ENCODE measurements at places on chromosomes 16 and 17.

DNA sequence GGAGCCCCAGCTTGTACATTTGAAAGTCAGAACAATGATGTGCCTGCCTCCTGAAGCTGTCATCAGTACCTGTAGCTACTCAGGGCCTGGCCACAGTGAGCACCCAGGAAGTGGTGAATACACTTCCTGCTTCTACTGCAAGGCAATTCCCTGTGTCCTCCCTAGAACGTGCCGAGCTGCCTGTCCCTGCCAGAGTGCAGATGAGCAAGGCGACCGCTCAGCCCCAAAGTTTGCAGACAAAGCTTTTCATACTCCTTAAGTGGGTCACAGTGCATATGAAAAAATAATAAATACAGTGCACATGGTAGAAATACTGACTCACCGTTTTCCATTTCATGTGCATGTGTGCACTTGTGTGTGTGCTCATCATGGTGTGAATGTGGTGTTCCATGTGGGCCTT is 77.3 kb downstream of the MPRIP start:
- peaks cover 13% of the 10 kb centered on the region for H3K4me1 ChIP-seq
- H3K27me3 ChIP-seq = no peaks in the 10 kb centered on the region
- no peaks in the 10 kb centered on the region for H3K36me3 ChIP-seq
- H3K27ac ChIP-seq = peak overlapping the region; percentile 64
- no peak for DNase-seq

GRCh38 chr17:13851889-13852288 is 217.4 kb upstream of the COX10 start:
- H3K36me3 ChIP-seq = peaks cover 4% of the 10 kb centered on the region
- H3K27me3 ChIP-seq = no peaks in the 10 kb centered on the region
- H3K27ac ChIP-seq = no peak overlapping the region

DNA sequence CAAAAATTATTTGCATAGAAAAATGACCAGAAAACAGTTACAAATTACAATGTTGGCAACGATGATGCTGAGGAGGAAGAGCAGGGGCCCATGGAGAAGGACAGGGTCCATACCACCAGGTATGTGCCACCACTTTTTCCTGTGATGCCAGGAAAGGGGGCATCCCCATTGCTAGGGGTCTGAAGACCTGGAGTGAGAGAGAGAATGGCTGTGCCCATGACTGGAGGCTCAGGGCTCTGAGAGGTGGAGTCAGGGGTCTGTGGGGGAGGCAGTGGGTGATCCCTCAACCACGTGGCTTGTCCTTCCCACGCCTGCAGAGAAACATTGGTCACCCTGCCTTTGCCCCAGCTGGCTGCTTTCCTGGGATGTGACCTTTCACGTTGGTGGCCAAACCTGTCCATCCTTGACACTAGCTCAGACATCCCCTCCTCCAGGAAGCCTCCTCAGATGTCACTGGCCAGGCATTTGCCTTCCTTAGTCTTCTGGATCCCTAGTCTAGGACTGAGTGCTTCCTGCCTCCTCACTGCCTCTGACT is 51.4 kb downstream of the SOCS1 start:
- H3K27me3 ChIP-seq = no peaks in the 10 kb centered on the region
- DNase-seq = no peak

- no peak overlapping the region for H3K27ac ChIP-seq
- DNase-seq = no peak
- no peak overlapping the region for H3K4me3 ChIP-seq
- peaks cover 7% of the 10 kb centered on the region for H3K4me1 ChIP-seq
- peaks cover 1% of the 10 kb centered on the region for H3K36me3 ChIP-seq
- H3K27me3 ChIP-seq = peaks cover 38% of the 10 kb centered on the region
These were observed 15.7 kb downstream of the HYDIN start for GRCh38 chr16:71214746-71215381.

GRCh38 chr16:86836503-86837129 is 258.3 kb downstream of the FOXL1 start:
- H3K4me1 ChIP-seq = peaks cover 20% of the 10 kb centered on the region
- H3K36me3 ChIP-seq = no peaks in the 10 kb centered on the region
- H3K27me3 ChIP-seq = peaks cover 12% of the 10 kb centered on the region
- H3K4me3 ChIP-seq = no peak overlapping the region
- no peak for DNase-seq

DNA sequence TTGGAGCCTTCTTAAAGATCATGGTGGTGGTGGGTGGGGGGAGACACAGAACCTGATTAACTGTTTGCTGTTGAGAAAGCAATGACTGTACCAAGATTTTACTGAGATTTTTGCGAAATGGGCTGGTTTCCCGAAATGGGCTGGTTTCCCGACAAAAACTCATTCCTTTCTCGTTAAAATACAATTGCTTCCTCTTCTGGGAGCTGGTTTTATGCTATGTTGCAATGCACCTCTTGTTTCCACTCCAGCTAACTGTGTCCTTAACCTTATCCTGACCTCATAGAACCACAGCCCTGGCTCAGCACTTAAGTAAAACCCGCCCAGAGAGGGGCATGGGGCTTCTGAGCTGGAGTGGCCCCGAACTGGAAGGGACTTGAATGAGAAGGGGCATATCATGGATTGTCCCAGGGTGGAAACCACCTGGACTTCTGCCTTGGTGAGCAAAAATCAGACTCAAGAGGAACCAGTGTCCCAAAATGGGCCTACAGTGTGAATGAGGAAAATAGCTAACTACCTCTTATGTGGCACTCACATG is 20.9 kb downstream of the FAM20A start:
- peaks cover 6% of the 10 kb centered on the region for H3K4me1 ChIP-seq
- H3K4me3 ChIP-seq = no peak overlapping the region
- H3K27me3 ChIP-seq = no peaks in the 10 kb centered on the region

- DNase-seq = no peak
- no peaks in the 10 kb centered on the region for H3K4me1 ChIP-seq
- peak overlapping the region; percentile 25 for H3K27ac ChIP-seq
- peaks cover 38% of the 10 kb centered on the region for H3K36me3 ChIP-seq
- H3K4me3 ChIP-seq = no peak overlapping the region
- H3K27me3 ChIP-seq = no peaks in the 10 kb centered on the region
These were observed 59.0 kb downstream of the ANKFY1 start for GRCh38 chr17:4204710-4205173.

GRCh38 chr16:845351-845745 is 44.8 kb upstream of the GNG13 start:
- H3K36me3 ChIP-seq = peaks cover 12% of the 10 kb centered on the region
- no peak overlapping the region for H3K27ac ChIP-seq
- H3K27me3 ChIP-seq = no peaks in the 10 kb centered on the region
- DNase-seq = no peak
- no peaks in the 10 kb centered on the region for H3K4me1 ChIP-seq
- no peak overlapping the region for H3K4me3 ChIP-seq

- peaks cover 9% of the 10 kb centered on the region for H3K36me3 ChIP-seq
- no peak overlapping the region for H3K4me3 ChIP-seq
- H3K27ac ChIP-seq = no peak overlapping the region
- peaks cover 3% of the 10 kb centered on the region for H3K4me1 ChIP-seq
- no peaks in the 10 kb centered on the region for H3K27me3 ChIP-seq
These were observed 29.7 kb downstream of the BRIP1 start for GRCh38 chr17:61833536-61834193.

GRCh38 chr16:74742051-74742481 is 32.6 kb downstream of the FA2H start:
- H3K4me1 ChIP-seq = peaks cover 11% of the 10 kb centered on the region
- no peaks in the 10 kb centered on the region for H3K27me3 ChIP-seq
- no peak overlapping the region for H3K27ac ChIP-seq
- H3K36me3 ChIP-seq = no peaks in the 10 kb centered on the region
- no peak for DNase-seq

DNA sequence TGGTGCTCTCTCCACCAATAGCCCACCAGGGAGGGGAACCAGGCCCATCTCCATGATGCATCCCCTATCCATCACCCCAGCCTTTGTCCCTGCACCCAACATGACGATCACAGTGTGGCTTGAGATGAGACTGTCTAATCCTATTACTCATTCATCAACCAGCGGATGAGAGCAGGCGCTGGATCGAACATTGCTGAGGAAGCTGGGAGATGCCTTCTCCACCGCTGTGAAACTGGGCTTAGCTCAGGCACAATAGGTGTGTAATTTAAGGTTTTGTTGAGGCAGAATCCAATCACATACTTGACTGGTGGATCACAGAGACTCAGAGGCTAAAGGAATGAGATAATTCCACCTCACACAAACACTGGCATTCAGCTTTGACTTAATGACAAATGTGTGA is 64.6 kb upstream of the IRX3 start:
- no peaks in the 10 kb centered on the region for H3K4me1 ChIP-seq
- DNase-seq = no peak
- H3K4me3 ChIP-seq = no peak overlapping the region
- no peak overlapping the region for H3K27ac ChIP-seq

GRCh38 chr17:75020331-75021110 is 8.1 kb downstream of the MRPL58 start:
- H3K4me1 ChIP-seq = peaks cover 15% of the 10 kb centered on the region
- peak overlapping the region; percentile 85 for H3K27ac ChIP-seq
- no peak overlapping the region for H3K4me3 ChIP-seq
- DNase-seq = no peak

DNA sequence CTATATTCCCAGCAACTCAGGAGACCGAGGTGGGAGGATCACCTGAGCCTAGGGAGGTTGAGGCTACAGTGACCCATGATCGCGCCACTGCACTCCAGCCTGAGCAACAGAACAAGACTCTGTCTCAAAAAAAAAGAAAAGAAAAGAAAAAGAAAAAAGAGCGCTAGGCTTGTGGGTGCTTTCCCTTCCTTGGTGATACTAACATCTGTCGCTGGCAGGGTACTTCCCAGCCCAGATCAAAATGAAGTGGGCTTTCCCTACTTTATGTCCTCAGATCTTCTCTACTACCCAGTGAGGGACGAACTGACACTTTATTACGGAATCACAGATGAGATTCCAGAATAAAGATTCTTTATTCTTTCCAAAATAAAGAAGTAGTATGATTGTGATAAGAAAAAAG is 103.8 kb upstream of the NOL11 start:
- no peak overlapping the region for H3K27ac ChIP-seq
- no peak for DNase-seq
- no peak overlapping the region for H3K4me3 ChIP-seq
- peaks cover 1% of the 10 kb centered on the region for H3K36me3 ChIP-seq

GRCh38 chr16:73172973-73173709 is 125.2 kb upstream of the ZFHX3 start:
- H3K27ac ChIP-seq = peak overlapping the region; percentile 98
- no peaks in the 10 kb centered on the region for H3K27me3 ChIP-seq
- H3K36me3 ChIP-seq = no peaks in the 10 kb centered on the region
- H3K4me3 ChIP-seq = no peak overlapping the region

- H3K4me1 ChIP-seq = peaks cover 5% of the 10 kb centered on the region
- H3K4me3 ChIP-seq = no peak overlapping the region
- peak overlapping the region; percentile 39 for H3K27ac ChIP-seq
- no peak for DNase-seq
- H3K36me3 ChIP-seq = no peaks in the 10 kb centered on the region
- H3K27me3 ChIP-seq = peaks cover 3% of the 10 kb centered on the region
These were observed 22.3 kb downstream of the RTN4RL1 start for GRCh38 chr17:2002767-2003329.

GRCh38 chr17:76318586-76318985 is 10.5 kb upstream of the QRICH2 start:
- H3K36me3 ChIP-seq = peaks cover 26% of the 10 kb centered on the region
- no peak overlapping the region for H3K4me3 ChIP-seq
- no peak for DNase-seq
- no peaks in the 10 kb centered on the region for H3K27me3 ChIP-seq
- H3K4me1 ChIP-seq = peaks cover 6% of the 10 kb centered on the region
- no peak overlapping the region for H3K27ac ChIP-seq

GRCh38 chr17:49727380-49727779 is 19.6 kb upstream of the SLC35B1 start:
- peaks cover 15% of the 10 kb centered on the region for H3K4me1 ChIP-seq
- peaks cover 16% of the 10 kb centered on the region for H3K36me3 ChIP-seq
- DNase-seq = no peak
- no peak overlapping the region for H3K27ac ChIP-seq
- H3K27me3 ChIP-seq = no peaks in the 10 kb centered on the region

- DNase-seq = no peak
- H3K27ac ChIP-seq = no peak overlapping the region
- peaks cover 33% of the 10 kb centered on the region for H3K36me3 ChIP-seq
- H3K4me1 ChIP-seq = no peaks in the 10 kb centered on the region
- no peaks in the 10 kb centered on the region for H3K27me3 ChIP-seq
These were observed 30.1 kb downstream of the VPS35 start for GRCh38 chr16:46658925-46659324.
